ENCODE measurements at places on chromosomes 7 and 10.

DNA sequence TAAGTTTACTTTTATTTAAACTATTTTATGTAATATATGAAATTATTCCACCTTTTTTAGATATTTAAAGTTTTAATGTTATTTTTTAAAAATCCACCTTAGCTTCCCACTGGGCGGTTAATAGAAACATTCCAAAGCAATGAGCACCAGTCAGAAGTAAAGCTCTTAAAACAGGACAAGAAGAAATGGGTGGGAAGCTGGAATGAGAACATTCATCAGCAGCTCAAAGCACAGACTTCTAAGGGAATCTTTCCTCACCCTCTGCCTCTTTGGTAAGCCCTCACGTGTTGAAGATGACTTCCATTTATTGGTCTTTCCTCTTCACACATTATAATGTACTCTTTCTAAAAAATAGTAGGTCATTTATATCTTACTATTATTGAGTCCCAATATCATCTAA, 3.1 kb downstream of the AGMO start:
- no peak for DNase-seq

DNA sequence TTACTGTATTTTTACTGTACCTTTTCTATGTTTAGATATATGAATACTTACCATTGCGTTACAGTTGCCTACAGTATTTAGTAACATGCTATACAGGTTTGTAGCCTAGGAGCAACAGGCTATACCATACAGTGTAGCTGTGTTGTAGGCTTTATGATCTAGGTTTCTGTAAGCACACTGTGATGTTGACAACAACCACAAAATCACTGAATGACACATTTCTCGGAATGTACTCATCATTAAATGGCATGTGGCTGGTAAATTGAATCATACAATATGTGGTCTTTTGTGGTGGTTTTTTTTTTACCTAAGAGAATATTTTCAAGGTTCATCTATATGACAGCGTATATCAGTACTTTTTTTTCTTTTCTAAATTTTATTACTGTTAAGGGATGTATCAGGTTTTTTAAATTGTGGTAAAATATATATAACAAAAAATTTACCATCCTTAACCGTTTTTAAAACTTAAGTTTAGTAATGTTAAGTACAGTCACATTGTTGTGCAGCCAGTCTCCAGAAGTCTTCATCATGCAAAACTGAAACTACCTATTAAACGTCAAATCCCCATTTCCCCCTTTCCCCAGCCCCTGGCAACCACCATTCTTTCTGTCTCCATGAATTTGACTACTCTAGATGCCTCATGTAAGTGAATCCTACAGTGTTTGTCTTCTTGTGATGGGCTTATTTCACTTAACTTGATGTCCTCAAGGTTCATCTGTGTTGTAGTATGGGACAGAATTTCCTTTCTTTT, 21.5 kb downstream of the BTAF1 start:
- no peak for DNase-seq

DNA sequence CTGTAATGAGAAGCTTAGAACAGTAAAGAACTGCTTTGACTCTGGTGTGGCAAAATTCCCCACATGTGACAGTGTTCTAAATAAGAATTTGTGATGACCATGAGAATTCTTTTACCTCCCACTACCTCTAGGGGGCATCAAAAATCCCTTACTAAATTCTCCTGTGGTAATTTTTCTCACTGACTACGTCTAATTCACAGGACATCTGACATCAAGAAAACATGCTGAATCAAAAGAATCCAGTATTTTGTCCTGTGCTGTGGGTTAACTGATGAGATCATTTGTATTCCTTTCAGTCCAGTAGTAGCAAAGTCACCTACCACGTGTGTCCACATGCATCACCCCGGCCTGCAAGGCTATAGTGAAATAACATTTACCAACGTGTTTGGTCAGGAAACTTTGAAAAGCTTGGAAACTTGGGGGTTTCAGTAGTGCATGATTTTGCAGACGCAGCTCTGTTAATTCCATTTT, 103.8 kb downstream of the ATE1 start:
- no peak for DNase-seq

GRCh38 chr10:77544617-77545016, 93.0 kb downstream of the KCNMA1 start:
- DNase-seq: no peak

- no peak for DNase-seq
Measured at GRCh38 chr7:43700646-43701499, 28.4 kb downstream of the COA1 start.

- no peak for DNase-seq
Measured at GRCh38 chr7:113004726-113005454, 81.7 kb downstream of the GPR85 start.

All from islet precursor cell (in vitro differentiated cells).